NCI-H1417 (cell line): ENCODE measurements at places on chromosomes 3 and 15.

DNA sequence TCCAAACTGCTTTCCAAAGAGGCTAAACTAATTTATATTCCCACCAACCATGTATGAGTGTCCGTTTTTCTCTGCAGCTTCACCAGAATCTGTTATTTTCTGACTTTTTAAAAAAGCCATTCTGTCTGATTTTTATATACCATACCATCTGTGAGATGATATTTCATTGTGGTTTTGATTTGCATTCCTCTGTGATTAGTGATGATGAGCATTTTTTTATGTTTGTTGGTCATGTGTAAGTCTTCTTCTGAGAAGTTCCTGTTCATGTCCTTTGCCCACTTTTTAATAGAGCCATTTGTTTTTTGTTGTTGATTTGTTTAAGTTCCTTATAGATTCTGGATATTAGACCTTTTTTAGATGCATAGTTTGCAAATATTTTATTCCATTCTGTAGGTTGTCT is 179.4 kb upstream of the ALCAM start:
- no peak for DNase-seq

DNA sequence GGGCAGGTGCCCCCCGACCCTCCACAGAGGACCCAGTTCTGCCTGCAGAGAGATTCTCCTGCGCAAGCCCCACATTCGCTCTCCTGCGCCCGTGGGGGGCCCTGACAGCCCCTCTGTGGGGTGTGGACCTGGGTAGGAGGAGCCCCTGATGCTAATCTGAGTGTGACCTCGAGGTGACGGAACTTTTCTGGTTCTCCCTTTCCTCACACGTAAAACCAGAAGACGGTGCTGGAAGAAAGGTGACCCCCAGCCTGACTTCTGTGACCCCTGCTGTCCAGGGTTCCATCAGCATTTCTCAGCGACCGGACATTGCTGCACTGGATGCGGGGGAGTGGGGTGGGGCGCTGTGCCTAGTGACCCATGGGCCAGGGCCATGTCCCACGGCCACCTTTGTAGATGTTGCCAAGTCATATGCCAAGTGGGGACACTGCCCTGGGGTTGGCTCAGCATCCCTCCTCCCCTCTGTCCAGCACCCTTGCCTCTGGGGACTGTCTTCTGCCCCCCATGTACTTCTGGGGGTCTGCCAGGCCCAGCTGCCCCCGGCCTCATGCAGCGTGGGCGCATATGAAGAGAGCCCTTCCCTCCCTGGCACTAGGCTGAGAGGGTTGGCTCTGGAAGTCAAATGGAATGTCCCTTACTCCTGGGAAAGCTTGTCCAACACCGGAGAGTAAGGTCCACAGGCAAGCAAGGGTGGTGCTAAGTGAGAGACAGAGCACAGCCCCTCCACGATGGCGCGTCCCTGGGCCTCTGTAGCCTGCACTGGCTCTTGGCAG is 129.1 kb upstream of the MEF2A start:
- DNase-seq = no peak

DNA sequence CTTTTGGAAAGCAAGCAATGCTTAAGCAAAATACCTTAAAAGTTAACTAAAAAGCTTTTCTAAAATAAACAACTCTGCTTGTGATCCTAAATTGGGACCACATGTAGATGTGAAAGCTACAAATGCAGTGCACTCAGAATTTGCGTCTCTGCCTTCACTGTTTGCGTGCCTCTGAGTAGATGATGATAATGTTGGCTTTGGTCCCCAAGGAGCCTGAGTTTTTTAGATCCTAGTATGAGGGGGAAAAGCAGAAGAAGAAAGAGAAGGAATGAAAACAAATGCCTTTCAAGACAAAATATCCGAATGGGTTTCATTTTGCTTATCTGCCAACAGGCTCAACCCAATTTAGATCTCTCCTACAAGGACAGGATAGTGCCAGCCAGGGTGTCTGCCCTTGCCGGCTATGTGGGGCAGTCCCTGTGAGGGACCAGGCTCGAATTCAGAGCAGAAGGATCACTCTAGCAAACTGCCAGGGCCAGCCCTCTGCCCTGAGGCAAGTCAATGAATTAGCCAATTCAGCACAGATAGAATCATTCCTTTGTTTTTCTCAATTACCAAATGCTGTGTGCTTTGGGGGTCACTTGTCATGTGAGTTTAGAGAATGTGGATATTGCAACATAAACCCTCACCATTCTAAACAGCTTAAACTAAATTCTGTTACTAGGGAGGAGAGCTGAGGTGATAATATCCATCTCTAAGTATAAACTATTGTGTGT is 28.5 kb downstream of the SCG5 start:
- no peak for DNase-seq

DNA sequence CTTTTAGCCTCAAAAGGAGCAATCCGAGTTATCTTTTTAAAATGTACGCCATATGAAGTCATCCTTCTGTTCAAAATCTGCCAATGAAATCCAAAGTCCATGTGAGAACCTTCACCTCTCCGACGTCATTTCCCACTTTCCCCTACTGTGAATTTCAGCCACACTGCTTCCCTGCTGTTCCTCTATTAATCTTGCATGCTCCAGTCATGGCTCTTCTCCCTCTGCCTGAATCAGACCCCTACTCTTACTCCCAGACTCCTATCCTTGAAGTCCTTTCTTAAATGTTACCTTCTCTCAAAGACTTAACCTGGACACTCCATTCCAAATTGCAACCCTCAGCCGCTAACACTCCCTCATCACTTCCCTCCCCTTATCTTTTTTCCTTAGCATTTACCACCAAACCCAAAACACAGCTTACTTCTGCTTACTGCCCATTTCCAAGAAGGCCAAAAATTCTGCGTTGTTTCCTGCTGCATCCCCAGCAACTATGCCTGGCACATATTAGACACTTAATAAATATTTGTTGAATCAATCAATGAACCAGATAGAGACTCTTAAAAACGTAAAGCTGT is 1.2 kb downstream of the NKIRAS1 start:
- no peak for DNase-seq

- DNase-seq = peak; percentile 49
These were observed 140.2 kb downstream of the ITPR1 start for GRCh38 chr3:4633078-4634004.

- DNase-seq = no peak
These were observed 125.0 kb downstream of the PDZRN3 start for GRCh38 chr3:73499787-73500186.

DNA sequence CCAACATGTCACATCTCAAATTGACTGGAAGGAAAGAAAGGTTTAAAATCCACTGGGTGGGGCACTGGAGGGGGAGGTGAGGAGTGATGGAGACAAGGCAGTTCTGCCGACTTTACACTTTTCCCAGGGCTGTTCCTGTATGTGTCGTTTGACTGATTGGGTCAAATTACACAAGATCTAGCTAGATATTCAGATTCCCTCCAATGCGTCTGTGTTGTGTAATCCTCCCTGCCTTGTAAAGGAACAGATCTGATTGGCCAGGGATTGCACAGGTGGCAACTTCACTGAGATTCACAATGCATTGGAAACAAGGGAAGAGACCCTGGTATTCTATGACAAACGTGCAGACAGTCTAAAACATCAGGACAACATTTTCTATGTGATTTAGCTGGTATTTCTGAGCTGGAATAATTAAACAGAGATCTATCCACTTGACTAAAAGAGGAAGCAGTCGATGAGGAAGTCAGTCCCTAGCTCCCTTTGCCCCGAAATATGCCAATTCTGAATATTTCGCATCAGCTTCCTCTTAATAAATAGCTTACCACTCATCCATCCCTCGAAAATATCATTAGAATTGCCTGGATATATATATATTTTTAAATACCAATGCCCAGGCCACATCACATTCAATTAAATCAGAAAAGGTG is 312.9 kb downstream of the RORA start:
- DNase-seq = no peak

DNA sequence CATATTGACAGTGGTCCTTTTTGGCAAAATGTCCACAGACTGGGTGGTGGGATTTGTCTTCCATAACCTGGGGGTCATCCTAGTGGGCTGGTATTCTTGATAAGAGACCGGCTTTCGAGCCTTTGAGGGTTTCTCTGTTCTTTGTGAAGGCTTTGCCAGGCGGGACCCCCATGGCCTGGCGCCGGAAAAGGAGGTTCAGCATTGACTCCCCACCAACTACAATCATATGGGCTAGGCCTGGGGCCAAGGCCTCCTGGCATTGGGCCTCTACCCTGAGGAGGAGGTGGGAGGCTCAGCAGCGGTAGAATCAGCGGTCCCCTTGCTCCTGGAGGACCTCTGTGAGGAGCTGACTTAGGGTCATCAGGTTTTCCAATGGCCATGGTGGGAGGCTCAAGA is 19.8 kb upstream of the HDAC11 start:
- no peak for DNase-seq

DNA sequence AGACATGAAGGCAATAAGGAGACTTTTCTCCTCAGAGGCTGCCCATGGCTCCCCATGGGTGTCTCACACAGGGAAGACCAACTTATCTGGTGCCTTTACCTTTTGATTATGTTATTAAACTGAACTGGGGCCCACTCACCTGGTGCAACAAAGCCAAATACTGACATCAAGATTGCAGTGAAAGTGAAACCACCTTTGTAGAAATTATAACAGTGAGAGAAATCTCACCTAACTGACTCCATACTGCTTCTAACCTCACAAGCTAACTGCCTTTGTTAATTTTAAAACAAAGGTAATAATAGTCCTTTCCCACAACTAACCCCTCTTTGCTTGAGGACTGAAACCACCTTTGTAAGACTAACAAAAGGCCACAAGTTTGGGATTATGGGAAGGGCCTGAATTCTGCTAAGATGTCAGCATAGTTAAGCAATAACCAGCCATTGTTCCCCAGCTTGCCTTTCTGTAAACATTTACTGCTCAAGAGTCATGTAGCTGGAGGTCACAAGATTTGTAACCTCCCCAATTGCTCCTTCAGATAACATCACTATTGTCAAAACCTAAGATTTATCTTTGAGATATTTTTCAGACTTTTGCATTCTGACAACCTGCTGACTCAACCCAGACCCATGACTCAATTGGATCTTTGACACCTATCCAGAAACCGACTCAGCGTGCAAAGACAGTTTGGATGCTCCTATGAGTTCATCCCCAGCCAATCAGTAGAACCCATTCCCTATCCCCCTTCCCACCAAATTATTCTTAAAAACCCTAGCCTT is 420.3 kb upstream of the CFAP20DC start:
- DNase-seq = no peak

DNA sequence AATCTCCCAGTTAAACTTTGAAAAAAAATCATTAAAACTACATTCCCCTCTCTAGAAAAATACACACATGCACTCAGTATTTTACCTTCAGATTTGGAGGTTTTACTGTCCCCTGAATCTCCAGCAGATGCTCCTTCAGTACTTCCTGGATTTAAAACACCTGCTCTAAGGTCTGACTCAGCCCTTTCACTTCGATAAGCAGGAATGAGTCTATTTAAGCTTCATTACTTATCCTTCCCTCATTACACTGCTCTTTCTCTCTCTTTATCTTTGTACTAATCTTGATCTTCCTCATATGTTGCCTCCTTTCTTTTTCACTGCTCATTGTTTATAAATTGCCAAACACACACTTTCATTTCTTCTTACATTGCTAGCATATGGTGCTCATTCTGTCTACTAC is 443.9 kb downstream of the DIPK2A start:
- DNase-seq = no peak

- no peak for DNase-seq
These were observed 15.0 kb upstream of the UTS2B start for GRCh38 chr3:191345334-191345733.

- DNase-seq = no peak
These were observed 142.8 kb downstream of the LIPC start for GRCh38 chr15:58574631-58575030.

- DNase-seq = no peak
These were observed 166.3 kb upstream of the CHRM5 start for GRCh38 chr15:33801954-33802353.

GRCh38 chr3:82745544-82745943 is 984.1 kb upstream of the GBE1 start:
- DNase-seq = no peak

GRCh38 chr3:170553788-170554757 is 31.8 kb downstream of the SLC7A14 start:
- no peak for DNase-seq
